ENCODE measurements at places on chromosomes 6 and 20.

DNA sequence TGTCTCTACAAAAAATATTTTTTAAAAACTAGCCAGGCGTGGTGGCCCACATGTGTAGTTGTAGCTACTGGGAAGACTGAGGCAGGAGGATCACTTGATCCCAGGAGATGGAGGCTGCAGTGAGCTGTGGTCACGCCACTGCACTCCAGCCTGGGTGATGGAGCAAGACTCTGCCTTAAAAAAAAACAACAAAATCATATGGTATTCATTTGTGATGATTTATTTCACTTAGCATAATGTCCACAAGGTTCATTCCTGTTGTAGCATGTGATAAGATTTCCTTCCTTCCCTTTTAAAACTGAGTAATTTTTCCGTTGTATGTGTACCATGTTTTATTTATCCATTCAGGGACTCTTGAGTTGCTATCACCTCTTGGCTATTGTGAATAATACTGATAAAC lies 26.2 kb downstream of the TMEM170B start:
- no peak for DNase-seq

DNA sequence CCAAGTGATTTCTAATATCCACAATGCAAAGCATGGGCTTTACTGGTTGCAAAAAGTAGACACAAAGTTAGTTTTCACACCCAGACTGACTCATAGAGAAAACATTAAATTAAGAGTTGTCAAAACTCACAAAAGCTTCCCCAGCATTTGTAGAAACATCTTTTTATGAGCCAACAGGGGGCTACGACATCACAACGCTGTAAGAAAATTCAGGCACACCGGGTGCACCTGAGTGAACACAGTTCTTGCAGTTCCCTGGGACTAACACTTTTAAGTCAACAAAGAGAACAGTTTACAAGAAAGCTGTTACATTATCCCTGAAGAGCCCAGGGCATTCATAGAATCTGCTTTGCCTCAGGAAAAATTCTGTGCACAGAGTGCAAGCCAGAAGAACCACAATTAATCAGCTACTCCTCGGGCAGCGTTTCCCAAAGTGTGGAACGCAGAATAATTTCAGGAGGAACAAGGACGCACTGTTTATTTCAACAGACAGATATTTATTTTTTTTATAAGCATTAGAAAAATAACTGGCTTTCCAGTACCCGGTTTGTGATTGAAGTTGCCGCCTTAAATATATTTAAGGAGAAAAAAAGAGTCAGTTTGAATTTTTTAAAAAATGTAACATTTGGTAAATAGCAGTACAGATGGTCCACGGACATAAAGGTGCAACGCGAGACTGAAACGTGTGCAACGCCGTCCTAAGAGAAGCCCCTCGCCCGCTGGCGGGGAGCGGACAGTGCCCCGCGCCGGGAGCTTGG lies 1.2 kb downstream of the NCOA5 start:
- DNase-seq = peak; percentile 9

DNA sequence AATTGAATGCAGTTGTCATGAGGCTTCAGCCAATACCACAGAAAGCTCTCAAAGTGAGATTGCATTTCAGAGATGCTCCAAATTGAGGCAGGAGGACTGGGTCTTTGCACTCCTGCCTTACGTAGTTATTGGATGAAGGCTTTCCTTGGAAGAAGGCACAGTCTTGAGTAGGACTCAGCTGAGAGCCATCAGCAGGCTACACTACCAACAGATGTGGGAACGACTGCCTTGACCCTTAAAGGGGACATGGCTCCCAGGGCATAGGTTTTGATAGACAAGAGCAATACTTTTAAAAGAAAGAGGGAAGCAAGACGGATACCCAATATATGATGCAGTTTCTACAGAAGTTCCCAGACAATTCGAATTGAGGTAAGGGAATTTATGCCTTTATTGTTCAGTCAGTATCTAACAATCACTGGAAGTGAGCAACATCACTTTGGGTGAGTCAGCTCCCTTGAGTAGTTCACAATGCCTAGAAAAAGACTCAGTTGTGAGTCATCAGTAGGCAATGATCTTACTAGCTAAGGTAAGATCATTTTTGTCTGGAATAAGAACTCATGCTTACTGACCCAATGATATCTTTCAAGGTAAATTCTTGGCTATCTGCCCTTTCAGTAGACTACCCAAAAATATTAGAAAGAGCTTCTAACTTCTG lies 390.8 kb downstream of the GJA1 start:
- peak; percentile 92 for DNase-seq

- DNase-seq = no peak
Observed at GRCh38 chr6:15464211-15464725, 198.6 kb downstream of the DTNBP1 start.

DNA sequence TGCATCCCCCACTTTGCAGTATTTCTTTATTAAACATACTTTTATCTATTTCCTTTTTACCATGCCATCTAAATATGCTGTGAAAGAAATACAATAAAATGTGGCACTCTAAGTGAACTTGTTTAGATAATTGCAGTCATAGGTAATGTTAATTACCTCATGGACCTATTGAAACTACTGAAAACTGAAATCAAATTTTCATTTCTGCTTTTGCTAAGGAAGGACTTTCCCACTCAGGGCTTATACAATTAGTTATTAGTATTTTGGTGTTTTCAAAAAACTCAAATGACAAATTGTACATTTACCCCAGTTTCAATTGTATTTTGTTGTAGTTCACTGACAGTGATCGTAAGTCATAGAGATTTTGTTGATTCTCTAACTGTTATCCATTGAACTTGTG lies 88.4 kb downstream of the ID4 start:
- DNase-seq = no peak

DNA sequence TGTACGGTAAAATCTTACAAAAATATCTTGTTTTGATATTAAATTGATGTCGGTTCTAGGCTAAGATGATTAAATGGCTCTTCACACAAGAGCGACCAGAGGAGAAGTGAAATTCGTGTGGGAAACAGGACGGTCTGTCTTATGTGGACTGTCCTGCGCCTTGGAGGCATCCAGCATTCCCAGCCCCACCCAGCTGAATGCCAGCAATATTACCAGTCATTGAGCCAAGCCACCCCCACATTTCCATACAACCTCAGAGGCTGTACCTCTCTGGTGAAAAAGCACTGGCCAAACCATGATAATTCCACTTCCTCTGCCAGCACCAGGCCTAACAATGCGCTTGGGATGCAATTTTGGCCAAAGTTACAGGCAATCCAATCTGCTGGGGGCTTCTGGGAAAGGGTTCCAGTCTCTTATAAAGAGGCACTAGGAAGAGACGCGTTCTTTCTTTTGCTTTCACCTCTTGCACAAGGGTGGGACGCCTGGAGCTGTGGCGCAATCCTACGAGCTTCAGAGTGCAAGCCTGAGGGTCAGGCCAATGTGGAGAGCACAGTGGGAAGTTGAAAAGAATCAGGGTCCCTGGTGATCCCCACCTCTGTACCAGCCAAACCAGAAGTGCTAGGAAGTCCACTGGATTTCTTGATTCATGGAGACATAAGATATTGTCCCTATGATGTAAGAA lies 213.1 kb downstream of the PREX1 start:
- DNase-seq = no peak

DNA sequence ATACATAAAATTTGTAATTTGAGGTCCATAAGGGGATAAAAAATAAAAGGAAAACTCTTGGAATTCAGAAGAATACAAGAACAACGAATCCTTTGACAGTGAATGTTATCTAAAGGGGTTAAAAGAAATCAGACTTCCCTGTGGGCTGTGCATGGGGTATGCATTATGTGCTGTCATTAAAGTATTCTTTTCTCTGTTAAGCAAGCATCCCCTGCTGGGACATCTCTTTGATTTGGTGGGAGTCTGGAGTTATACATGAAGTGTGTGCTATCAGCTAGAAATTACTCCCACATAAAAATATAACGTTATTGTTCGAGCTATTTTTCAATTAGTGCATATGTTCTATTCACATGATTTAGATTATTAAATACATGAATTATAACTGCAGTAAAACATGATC lies 195.2 kb downstream of the CENPW start:
- DNase-seq = peak; percentile 11

- DNase-seq = no peak
Observed at GRCh38 chr20:5178046-5178445, 51.2 kb downstream of the CDS2 start.

DNA sequence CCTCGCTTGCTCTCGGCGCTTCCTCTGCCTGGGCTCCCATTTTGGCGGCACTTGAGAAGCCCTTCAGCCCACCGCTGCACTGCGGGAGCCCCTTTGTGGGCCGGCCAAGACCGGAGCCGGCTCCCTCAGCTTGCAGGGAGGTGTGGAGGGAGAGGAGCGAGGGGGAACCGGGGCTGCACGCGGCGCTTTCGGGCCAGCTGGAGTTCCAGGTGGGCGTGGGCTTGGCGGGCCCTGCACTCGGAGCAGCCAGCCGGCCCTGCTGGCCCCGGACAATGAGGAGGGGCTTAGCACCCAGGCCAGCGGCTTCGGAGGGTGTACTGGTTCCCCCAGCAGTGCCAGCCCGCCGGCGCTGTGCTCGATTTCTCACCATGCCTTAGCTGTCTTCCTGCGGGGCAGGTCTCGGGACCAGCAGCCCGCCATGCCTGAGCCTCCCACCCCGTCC lies 10.2 kb upstream of the SRPK1 start:
- DNase-seq = no peak

DNA sequence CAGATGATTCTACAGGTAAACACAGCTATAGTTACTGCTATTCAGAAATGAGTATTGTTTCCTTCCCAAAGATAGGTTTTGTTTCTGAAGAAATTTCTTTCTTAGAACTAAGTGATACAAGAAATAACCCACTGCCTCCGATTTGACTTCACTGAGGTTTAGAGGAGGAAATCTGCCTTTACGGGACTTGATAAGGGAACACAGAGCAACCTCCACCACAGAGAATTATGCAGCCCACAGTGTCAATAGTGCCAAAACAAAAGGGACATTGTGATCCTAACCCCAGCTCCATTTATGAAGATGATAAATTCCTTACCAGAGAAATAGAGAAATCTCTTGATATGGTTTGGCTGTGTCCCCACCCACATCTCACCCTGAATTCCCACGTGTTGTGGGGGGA lies 164.6 kb downstream of the ZNF217 start:
- no peak for DNase-seq

GRCh38 chr6:7909323-7910276 lies 988 bp downstream of the TXNDC5 start:
- peak; percentile 47 for DNase-seq

DNA sequence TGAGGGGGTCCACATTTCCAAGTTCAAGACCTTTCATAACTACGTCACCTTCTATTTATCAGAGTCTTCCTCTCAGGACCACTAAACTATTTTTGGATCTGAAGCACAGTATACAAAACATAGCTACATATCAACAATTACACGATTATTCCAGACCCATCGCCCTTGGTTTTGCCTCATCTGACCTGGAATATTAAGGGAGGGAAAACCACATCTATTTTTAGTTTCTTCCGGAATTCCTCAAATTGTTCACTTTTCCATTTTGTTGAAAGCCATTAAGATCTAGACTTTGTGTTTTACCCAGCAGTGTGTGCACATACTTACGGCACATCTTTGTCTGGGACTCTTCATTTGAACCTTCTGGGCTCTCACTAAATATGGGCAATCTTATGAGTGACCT lies 12.0 kb upstream of the ADGRF5 start:
- DNase-seq = peak; percentile 36

DNA sequence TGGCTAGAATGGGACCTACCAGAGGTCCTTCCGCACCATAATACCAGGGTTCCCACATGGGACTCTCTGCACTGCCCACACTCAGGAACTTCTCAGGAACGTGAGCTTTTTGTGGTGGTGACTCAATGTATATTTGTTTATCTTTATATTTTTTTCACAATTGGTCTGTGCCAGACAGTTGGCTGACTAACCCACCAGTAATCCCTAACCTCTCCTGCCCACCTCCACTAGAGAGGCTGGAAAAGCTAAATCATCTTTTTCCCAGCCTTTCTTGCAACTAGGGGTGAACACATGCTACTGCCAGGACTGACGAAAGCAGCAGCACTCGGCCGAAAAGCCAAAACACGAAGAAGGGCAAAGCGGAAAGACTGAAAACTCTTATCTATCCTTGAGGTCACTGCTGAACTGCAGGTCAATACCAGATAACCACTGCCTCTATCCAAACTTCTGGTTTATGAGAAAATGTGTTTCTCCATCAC lies 112.9 kb downstream of the TRERF1 start:
- DNase-seq = peak; percentile 94
